Gastroesophageal sphincter (tissue), 4 donors: ENCODE measurements at places on chromosomes 7 and 10.

DNA sequence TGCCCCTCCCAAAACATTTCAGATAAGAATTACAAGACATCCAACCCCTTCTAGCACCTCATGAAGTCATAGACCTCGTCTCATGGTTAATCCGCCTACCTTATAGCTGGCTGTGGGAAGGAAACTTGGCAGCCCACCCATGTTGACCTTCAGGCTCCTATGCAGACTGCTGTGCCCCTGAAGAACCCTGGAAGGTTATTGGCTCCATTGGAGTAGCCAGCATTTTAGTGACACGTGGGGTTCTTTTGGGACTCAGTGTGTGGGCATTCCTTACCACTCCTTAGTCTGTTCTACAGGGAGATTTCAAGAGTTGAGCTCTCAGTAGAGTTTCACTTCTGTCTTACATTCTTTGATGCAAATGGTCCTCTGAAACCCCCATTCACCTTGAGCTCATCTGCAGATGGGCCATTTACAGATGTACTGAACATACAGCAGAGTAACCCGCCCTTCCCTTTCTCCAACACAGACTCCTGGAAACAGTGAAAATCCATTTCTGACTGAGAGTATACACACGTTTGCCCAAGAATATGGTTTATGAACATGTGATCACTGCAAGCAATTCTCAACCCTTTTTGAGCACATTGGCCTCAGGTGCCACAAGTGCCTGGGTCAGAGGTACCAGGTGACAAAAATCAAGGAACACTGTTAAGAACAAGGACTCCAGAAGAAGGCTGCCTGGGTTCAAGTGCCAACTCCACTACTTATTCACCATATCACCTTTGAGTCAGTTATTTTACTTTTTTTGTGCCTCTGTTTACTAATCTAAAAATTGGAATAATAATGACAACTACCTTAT is 54.0 kb upstream of the HECW1 start:
- H3K36me3 ChIP-seq: no peaks in the 10 kb centered on the region
- no peaks in the 10 kb centered on the region for H3K4me1 ChIP-seq
- peaks cover 13% of the 10 kb centered on the region for H3K27me3 ChIP-seq
- no peak overlapping the region for H3K27ac ChIP-seq

DNA sequence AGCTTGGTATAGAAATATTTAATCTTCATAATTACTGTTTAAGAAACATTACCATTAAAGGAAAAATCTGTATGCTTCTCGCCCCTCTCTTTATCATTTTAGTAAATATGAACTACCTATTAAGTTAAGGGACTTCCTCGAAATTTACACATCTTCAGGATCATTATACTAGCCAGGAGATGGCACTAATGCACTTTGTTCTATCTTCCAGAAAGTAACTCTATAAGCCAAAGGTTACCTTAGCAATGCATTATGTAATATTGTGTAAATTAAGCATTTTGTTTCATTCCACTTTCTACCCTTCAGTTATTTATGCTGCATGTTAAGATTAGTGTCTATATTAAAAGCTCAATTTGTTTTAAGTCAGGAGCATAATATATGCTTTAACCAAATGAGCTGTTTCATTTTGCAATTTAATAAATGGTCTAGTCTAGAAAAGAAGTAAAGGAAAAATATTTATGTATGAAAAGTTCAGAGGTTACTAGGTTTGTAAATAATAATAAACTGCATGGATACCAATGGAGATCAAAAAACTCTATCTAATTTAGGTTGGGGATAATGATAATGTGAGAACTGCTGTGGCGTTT is 128.5 kb downstream of the ANKRD7 start:
- H3K36me3 ChIP-seq: no peaks in the 10 kb centered on the region
- no peak overlapping the region for H3K4me3 ChIP-seq
- no peak overlapping the region for H3K27ac ChIP-seq
- H3K27me3 ChIP-seq: no peaks in the 10 kb centered on the region
- H3K4me1 ChIP-seq: no peaks in the 10 kb centered on the region
- no peak for ATAC-seq

DNA sequence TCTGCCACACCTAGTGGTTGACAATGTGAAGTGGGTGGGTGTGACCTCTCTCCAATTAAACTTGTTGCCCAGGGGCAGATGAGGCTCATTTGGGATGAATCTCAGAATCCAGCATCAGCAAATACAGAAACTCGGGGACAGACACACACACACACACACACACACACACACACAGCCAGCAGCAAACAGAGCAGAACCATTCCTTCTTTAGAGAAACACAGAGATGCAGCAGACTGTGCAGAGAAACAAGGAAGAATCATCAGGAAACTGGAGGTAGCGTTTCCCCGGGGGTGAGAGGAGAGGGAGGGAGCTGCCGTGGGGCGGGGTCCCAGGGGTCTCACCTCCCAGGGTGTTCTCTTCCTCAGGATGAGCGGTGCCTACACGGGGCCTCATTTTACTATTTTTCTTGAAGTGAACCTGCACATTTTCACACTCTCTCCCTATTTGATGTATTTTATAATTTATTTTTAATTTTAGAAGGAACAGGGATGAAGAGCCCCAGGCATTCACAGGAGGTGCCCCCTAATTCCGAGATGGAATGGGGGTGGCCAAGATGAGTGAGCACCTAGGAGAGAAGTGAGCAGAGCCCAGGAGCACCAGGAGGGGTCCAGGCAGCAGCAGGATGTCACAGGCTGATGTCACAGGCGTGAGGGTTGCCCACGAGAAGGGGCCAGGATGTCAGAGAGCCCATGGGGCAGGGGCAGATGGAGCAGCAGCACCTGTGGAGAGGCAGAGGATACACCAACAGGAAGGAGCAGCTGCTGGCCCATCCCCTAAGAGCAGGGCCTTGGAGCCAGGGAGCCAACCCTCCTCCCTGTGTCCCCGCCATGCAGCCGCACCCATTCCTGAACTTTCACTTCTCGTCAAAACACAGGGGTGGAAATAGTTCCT is 85.3 kb upstream of the PPP2R2D start:
- ATAC-seq: no peak
- H3K4me3 ChIP-seq: no peak overlapping the region
- H3K4me1 ChIP-seq: no peaks in the 10 kb centered on the region
- H3K27ac ChIP-seq: no peak overlapping the region

DNA sequence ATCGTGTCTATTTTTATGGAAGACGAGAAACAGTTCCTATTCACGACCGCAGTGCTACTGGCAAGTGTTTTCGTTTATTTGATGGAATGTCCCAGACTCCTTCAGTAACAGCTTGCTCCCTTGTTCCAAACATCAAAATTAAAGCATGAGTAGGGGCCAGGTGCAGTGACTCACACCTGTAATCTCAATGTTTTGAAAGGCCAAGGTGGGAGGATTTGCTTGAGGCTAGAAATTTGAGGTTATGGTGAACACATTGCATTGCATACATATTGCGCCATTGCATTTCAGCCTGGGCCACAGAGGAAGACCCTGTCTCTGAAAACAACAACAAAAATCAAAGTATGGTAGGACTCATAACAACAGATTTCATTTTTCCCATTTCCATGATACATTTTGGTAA is 22.8 kb downstream of the PTTG1IP2 start:
- no peaks in the 10 kb centered on the region for H3K27me3 ChIP-seq
- no peaks in the 10 kb centered on the region for H3K4me1 ChIP-seq
- no peak overlapping the region for H3K27ac ChIP-seq
- no peak for ATAC-seq
- H3K4me3 ChIP-seq: no peak overlapping the region

DNA sequence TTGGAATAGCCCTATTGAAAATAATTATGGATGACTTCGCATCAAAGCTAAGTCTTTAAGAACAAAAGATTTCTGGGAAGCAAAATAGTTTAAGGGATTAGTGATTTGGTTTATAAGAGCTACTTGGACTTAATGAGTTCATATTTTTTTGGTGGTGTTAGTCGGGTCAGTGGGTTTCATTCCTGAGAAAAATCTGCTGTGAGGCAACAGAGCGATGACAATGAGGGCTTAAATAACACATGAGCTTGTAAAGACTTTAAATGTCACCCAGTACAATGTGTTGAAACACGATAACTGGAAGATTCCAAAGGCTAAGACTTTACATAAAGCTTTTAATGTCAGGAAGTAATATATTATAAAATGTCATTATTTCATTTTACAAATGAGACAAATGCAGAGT is 178.8 kb downstream of the ARL4A start:
- no peak overlapping the region for H3K27ac ChIP-seq
- H3K4me1 ChIP-seq: no peaks in the 10 kb centered on the region
- no peak for ATAC-seq
- no peak overlapping the region for H3K4me3 ChIP-seq
- no peaks in the 10 kb centered on the region for H3K27me3 ChIP-seq

GRCh38 chr10:63644418-63645142 is 123.4 kb downstream of the REEP3 start:
- no peaks in the 10 kb centered on the region for H3K27me3 ChIP-seq
- H3K36me3 ChIP-seq: no peaks in the 10 kb centered on the region
- no peaks in the 10 kb centered on the region for H3K4me1 ChIP-seq
- H3K4me3 ChIP-seq: no peak overlapping the region

DNA sequence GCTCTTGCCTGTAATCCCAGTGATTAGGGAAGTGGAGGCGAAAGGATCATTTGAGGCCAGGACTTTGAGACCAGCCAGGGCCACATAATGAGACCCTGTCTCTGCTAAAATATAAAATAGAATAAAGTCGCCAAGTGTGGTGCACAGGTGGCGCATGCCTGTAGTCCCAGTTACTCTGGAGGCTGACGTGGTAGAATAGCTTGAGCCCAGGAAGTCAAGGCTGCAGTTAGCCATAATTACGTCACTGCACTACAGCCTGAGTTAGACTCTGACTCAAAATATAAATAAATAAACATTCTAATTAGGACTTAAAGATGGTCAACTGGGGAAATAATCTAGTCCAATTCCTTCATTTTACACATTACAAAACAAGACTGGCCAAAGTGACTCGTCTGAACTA is 768 bp downstream of the CHCHD2 start:
- ATAC-seq: no peak
- H3K27me3 ChIP-seq: no peaks in the 10 kb centered on the region
- peaks cover 4% of the 10 kb centered on the region for H3K36me3 ChIP-seq
- H3K27ac ChIP-seq: peak overlapping the region; percentile 92
- H3K4me3 ChIP-seq: peak overlapping the region; percentile 64

DNA sequence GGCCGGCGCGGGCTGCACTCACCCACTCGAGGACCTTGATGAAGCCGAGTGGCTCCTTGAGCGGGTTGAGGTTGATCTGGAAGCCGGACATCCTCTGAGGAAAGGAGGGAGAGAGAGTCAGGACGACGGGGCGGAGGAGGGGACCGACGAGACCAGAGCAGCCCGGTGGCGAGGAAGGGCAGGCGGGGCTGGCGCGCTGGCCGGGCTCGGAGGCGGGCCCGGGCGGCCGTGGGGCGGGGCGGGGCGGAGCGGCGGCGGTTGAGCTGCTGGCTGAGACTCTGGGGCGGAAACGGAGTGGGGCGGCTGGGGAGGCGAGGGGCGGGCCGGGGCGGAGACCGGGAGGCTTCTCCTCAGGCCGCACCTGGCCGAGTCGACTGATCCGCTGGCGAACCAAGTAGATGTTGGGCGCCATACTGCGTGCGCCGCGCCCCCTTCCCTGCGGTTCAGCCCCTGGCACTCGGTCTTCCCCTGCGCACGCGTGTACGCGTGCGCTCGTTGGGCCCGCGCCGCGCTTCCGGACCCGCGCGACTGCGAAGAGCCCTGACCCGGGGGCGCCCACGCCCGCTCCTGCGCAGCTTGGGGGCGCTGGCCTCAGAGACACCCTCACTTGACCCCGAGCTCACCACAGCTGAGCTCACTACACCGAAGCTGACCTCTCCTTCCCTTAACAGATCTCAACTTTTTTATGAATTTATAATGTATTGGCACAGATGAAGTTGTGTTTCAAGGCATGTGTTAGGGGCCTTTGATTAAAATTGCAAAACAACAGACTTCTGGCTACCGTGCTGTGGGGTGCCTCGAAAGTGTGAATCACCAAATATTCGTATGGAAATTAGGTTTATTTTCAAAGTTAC is at the start of gene SYPL1:
SYPL1 (minus strand) TSS at position 195 of the 854 bp plus-strand sequence; CDS start at position 91, 104 bp downstream.
- no peaks in the 10 kb centered on the region for H3K4me1 ChIP-seq
- no peaks in the 10 kb centered on the region for H3K27me3 ChIP-seq
- ATAC-seq: peak; percentile 95
- peak within 1 kb of the TSS; percentile 76 for H3K27ac ChIP-seq
- peak within 1 kb of the TSS; percentile 79 for H3K4me3 ChIP-seq

GRCh38 chr7:92833766-92834506 is 2.4 kb downstream of the CDK6 start:
- peak overlapping the region; percentile 90 for H3K27ac ChIP-seq
- no peaks in the 10 kb centered on the region for H3K4me1 ChIP-seq
- H3K4me3 ChIP-seq: peak overlapping the region; percentile 85
- no peaks in the 10 kb centered on the region for H3K27me3 ChIP-seq
